GM20000 (cell line): ENCODE measurements at places on chromosomes 12 and 14.

- no peak for DNase-seq
Observed at GRCh38 chr12:576615-577110, 86.6 kb downstream of the NINJ2 start.

DNA sequence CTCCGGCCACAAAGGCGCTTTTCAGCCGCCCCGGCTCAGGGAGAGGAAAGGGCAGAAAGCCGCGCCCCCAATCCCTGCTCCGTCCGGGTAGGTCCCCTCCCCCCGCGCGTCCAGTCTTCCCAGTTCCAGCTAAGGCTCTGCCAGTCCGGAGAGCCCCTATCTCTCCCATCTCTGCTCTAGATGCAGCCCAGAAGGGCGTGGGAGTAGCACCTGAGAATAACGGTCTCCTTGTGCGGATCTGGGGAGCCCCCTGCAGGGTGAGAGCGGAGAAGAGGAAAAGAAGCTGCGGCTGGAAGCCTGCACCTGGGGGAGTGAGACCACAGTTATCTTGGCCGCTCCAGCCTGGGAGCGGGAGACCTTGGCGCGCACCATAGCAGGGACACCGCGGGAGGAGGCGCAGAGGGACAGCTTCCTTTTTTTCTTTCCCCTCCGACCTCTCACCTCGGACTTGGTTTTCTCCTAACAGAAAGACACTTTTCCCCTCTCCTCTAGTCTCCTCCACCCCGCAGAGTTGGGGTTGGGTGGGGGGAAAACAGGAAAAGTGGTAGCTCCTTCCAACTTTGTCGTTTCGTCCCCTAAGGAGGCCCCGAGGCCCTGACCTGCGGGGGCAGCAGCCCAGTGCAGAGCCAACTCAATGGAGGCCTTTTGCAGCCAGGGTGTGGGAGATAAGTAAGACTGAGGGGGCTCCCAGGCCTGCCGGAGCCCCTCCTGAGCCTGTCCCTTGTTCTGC, 2.4 kb downstream of the DHH start:
- DNase-seq = peak; percentile 90

- DNase-seq = peak; percentile 49
Observed at GRCh38 chr12:92927436-92928281, 1.4 kb downstream of the EEA1 start.

DNA sequence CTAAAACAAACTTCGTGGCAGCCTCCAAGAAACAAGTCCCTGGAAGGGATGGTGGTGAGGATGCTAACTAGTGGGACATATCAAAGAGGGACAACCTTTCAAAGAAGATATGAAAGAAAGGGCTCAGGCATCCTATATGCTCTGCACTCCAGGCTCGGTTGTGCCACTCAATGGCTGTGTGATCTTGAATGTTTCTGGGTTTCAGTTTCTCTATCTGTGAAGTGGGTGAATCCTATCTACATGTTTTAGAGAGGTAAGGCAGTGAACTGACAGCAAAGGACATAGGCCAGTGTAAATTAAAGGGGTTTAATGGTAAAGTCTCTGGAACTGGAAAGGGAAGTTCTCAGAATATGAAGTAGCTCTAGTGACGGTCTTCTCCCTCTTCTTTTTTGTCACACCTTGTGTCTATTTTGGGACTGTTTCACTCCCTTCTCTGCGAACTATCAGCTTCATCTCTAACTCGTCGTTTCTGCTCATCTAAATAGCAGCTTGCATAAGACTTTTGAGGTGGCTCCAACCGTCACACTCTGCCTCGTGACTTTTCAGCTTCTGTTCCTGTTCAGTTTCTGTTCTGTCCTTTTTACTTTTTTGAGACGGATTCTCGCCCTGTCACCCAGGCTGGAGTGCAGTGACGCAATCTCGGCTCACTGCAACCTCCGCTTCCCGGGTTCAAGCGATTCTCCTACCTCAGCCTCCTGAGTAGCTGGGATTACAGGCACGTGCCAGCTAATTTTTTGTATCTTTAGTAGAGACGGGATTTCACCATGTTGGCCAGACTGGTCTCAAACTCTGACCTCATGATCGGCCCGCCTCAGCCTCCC, 273.6 kb downstream of the SUDS3 start:
- no peak for DNase-seq

GRCh38 chr14:99273766-99274345, 1.9 kb upstream of the BCL11B start:
- DNase-seq = no peak

DNA sequence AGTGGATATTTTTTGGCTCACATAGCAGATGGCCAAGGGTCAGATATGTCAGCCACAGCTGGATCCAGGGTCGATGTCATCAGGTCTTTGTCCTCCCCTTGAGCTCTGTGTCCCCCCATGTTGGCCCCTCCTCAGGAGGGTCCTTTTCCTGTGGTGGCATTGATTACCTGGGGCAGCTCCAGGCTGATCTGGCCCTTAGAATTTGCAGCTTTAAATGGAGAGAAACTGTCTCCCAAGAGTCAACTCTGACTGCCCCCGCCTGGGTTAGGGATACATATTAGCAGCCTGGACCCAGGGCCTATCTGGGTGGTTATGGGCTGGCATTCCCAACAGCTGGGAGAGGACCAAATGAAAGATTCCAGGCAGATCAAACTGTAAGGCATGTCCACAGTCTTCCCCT, 330.5 kb downstream of the RGS6 start:
- no peak for DNase-seq

- no peak for DNase-seq
Observed at GRCh38 chr12:104506676-104507401, 50.1 kb downstream of the CHST11 start.

DNA sequence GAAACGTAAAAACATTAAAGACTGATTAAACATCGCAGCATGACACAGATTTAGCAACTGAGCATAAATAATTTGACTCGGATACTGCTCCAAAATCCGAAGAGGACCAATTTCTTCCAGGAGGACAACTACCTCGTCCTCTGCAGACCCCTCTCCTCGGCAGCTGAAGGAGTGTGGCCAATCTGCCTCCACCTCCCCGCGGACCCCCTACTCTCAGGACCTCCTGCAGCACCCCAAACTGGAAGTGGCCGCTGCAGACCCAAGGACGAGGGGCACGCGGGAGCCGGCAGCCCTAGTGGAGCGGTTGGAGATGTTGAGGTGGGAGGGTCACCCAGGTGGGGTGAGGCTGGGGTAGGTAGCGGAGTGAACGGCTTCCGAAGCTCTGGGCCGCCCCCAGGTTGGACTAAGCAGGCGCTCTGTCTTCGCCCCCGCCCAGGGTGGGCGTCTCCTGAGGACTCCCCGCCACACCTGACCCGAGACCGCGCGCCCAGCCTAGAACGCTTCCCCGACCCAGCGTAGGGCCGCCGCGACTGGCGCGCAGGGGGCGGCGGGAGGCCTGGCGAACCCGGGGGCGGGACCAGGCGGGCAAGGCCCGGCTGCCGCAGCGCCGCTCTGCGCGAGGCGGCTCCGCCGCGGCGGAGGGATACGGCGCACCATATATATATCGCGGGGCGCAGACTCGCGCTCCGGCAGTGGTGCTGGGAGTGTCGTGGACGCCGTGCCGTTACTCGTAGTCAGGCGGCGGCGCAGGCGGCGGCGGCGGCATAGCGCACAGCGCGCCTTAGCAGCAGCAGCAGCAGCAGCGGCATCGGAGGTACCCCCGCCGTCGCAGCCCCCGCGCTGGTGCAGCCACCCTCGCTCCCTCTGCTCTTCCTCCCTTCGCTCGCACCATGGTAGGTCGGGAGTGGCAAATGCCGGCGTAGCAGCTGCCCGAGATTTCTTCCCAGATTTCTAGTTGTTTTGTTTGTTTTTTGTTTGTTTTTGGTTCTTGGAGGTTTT, at the start of gene CALM1:
Gene CALM1, plus strand, starts transcription at position 689 of the 999 bp plus-strand sequence. Its CDS starts 202 bp downstream, at position 891.
- DNase-seq = peak; percentile 96

DNA sequence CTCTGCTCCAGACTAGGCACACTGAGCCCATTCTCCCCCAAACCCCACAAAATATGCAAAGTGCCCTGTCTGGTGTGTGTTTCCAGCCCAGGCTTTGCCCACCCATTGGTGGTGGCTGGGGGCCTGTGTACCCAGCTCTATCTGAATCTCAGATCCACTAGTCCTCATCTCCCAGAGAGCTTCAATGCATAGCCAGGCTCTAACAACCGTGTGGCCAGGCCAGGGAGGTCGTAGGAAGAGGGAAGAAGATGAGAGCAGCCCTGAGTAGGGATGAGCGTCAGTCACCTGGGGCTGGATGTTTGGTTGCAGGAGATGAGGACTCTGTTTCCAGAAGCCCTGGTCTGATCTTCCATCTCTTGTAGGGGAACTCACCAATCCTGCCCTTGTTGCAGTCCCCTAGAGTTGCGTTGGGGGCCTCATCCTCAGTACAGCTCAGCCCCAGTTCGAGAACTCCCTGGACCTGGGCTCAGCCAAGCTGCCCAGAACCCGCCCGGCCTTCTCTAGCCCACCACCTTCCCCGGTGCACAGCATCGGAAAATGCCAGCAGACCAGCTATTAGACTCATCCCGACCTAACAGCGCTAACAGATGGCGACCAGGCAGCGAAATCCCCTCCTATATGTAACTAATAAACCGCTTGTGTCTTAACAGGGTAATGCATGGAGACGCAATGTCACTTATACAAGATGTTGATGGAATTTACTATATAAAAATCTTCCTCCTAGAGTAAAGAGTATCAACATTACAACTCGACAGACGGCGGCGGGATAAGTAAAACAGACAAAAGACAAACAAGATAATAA, 3.2 kb upstream of the LHX5 start:
- peak; percentile 27 for DNase-seq

DNA sequence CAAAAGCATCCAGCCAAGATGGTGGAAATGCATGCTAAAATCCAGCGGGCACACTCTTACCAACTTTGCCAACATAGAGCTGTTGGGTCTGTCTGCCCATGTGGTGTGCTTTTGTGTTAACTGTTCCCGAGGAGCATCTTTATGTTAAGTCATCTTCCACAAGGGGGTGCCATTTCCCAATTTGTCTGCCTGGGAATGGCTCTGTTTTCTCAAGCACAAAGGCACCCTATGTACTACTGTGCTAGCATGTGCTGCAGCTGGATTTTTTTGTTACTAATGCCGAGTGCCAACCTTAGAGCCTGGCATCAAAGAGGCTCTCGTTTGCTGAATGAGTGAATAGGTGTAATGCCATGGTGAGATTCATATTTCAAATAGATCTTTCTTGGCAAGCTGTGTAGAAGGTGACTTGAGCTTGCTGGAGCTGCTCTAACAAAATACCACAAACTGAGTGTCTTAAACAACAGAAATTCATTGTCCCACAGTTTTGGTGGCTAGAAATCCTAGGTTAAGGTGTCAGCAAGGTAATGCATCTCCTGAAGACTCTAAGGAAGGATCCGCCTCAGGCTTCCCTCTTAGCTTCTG, 74.3 kb downstream of the TRHDE start:
- peak; percentile 21 for DNase-seq

DNA sequence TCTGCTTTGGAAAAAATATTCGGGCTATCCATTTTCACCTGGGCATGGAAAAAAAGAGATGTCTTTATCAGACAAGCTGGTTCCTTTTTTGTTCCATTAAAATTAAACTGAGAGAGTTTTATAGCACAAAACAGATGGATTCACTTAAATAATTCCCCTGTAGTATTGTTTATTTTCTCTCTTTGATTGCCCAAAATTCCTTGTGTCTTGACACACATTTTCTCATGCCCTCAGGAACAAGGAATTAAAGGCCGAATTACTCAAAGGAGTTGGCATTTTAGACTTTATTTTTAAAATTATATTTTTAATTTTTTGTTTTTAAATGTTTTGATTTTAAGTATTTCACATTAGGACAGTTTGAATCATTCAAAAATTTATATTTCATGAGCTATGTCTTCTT, 69.6 kb upstream of the SLCO1C1 start:
- DNase-seq = no peak

DNA sequence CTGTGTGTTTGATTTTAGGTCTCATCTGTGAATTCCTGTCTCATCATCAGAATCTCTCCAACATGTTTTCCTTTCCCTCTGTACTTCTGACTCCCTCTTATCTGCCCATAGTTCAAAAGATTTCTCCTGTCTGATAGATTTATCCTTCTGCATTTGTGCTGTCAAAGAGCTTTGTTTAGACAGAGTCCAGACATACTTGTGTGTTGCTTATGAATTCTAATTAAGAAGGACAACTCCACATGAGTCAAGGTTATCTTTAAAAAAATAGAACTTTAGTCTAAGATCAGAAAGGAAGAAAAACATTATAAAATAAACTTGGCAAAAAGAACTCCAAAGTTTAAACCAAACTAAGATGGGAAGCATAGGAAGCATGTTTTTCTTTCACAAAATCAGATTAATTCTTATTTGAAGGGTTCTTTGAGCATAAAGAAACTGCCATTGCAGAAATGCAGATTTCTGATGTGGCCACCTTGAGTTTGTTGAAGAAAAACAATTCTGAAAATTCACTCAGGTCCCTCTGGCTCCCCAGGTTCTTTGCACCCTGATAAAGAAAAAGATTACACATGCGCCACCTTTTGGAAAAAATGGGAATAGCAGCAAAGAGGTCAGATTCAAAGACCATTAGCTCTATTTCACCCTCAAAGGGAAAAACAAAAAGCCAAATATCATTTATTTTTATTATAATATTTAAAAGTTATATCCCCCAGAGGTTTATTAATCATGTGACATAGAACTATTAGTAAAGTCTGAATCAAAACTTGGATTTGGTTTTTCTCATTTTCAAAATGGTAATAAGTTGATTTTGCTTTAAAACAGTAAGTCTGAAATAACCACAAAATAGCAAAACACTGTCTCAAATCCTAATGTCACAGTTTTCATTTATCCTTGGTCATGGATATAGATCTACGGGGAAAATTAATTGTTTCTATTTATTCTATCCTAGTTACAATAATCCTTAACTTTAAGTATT, 143.7 kb upstream of the DCN start:
- peak; percentile 28 for DNase-seq

DNA sequence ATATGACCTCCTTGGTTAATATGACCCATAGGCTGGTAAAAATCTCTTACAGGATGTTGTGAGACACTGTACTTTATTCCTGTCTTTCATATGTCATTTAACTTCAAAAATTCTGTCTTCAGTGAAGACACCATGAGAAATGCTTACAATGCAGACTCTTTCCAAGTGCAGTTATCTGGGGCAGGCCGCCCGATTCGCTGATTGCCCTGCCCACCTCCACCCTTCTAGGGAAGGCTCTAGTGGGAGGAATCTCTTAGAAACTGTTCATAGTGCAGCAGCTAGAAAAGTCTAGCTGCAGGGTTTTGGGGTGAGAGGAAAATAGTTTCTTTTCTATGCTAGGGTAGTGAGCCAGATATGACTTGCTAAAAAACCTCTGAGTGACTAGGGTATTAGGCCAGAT, 15.0 kb upstream of the CIPC start:
- no peak for DNase-seq

- DNase-seq = no peak
Observed at GRCh38 chr14:102973706-102974285, 51.3 kb downstream of the AMN start.

GRCh38 chr14:52265253-52265652, 2.2 kb upstream of the PTGDR start:
- peak; percentile 36 for DNase-seq
